ENCODE measurements at places on chromosomes 11 and 22.

- DNase-seq: no peak
Observed at GRCh38 chr11:113472471-113472870, 2.7 kb downstream of the DRD2 start.

DNA sequence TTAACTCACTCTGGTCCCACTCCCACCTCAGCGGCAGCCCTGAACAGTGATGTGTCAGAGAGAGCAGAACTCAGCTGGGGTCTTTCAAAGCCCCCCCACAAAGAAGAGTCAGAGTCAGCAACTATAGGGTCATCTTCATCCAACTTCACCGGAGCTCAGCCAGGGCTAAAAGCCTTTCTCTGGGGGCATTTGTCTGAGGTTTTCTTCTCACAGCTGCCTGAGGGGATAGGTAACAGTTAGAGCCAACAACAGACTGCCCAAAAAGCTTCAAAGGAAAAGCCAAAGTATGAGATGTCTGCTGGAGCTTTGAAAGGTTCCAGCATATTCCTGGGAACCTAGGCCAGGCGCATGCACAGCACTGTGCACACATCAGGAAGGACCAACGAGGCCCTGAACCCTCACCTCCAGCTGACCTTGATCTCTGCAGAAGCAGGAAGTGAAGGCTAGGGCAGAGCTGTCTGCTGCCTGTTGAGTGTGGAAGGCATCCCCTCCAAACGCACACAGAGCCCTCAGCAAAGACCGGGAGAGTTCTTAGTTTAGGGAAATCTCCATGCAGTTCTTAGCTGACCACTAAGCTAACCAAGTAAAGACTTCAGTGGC is 28.1 kb upstream of the COMT start:
- DNase-seq: no peak

DNA sequence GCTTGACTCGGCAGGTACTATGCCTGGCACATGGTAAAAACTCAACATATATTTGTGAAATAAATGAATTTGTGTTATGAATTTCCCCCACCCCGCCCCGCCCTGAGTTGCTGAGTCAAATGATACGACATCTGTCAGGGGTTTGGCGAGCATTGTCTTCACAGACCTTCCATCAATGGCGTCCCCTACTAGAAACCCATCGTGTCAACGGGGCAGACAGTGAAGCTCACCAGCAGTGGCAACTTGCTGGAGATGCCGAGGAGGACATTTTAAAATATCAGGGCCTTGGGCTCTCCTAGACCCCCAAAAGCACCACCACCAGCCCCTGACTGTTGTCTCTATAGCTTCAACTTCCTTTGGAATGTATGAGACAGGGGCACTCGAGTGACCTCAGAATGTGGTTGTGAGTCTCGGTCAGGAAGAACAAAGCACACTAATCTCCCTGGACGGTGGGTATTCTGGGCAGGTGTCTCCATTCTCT is 761 bp upstream of the NXF1 start:
- no peak for DNase-seq

- no peak for DNase-seq
Observed at GRCh38 chr11:20670932-20671403, 1.6 kb downstream of the NELL1 start.

DNA sequence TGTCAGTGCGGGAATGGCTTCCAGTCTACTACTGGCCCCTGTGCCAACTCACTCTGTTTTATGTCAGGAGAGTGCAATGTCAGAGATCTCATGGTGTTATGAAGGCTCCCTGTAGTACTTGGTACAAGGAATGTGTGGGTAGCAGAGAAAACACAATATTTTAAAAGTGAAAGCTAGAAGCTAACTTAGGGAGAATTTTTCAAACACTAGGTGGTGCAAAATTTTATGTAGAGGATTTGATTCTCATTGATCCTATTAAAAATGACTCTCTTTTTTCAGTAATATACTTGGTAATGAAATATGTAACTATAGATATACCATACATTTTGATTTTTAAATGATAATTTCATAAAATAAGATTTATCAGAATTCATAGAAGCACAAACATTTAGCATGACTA is 134.7 kb downstream of the JRKL start:
- no peak for DNase-seq

- DNase-seq: no peak
Observed at GRCh38 chr11:119267645-119268044, 49.3 kb downstream of the MCAM start.

Measured in CD4-positive, alpha-beta T cell treated with Interferon alpha-2 for 1 hour (primary cell).